ENCODE measurements at places on chromosomes 1 and 21.

GRCh38 chr1:61708953-61709907, 15.7 kb downstream of the TM2D1 start:
- no peak for DNase-seq

GRCh38 chr1:156229809-156230472, 12.0 kb upstream of the BGLAP start:
- no peak for DNase-seq

DNA sequence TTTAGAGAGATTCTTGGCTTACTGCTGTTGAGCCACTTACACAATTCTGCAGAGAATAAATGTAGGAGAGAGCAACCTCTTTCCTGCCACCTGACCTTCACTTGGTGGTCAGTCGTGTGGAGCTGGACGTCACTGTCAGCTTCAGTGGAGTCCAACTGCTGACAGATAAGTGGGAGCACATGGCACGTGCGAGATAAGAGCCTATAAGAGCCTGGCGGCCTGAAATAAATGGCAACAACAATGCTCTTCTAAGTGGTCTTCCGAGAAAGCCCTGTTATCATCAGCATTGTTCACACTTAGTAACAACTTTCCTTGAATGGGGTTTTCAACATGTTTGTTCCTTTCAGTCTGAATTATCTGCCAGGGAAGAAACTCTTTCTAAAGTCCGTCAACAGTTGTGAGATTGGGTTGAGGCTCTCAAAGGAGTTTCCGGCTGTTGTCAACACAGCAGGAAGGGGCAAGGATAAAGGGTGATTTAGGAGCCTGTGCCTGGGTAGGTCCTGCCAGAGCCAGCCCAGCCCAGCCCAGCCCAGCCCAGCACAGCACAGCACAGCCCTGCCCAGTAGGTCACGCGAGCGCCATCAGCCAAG, 57.2 kb upstream of the RUNX1 start:
- no peak for DNase-seq

GRCh38 chr1:10687251-10687651, 109.2 kb downstream of the CASZ1 start:
- no peak for DNase-seq

- DNase-seq, result no peak
Measured at GRCh38 chr1:208587110-208587509, 342.9 kb upstream of the PLXNA2 start.

- no peak for DNase-seq
Measured at GRCh38 chr1:206430031-206430983, 40.0 kb upstream of the IKBKE start.

- DNase-seq, result no peak
Measured at GRCh38 chr1:236685205-236685916, 938 bp upstream of the ACTN2 start.

GRCh38 chr1:8015036-8015808, 10.9 kb downstream of the ERRFI1 start:
- DNase-seq, result peak; percentile 32

GRCh38 chr1:119554183-119554582, 47.2 kb downstream of the HSD3B1 start:
- no peak for DNase-seq

DNA sequence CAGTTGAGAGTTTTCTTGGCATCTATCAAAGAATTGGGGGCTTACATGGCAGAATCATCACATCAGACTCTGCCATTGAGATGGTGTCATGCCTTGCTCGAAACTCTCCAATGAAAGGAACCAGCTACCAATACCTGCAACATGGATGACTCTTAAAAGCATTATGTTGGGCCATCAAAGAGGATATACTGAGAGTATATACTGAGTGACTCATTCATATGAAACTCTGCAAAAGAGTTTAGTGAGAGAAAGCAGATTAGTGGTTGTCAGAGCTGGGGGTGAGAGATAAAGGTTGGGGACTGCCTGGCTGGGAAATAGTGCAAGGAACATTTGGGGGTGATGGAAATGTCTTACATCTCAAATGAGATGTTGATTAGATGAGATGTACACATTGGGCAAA, 14.7 kb upstream of the HMGB4 start:
- no peak for DNase-seq

DNA sequence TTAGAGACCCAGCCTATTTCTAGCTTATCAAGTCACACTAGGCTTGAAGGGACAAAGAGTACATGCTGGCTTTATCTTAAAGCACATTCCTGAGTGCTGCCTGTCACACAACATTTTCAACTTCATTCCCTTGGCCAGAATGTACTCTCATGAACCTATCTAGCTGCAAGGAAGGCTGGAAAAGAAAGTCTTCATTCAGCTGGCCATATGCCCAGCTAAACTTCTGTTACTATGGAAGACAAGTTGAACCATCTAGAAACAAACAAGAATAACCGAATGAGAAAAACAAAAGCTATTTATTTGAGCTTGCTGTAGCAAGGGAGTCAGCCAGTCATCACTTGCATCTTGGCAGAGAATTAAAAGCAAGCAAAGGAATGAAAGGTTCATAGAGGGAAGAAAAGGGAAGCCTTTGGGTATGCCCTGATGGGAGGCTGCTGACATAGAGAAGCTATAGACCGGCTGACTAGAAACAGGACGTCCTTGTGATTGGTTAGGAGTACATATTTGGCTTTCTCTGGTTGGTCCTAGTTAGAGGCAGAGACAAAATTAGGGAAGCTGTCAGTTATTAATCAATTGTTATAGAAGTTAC, 108.4 kb downstream of the NEK7 start:
- no peak for DNase-seq

DNA sequence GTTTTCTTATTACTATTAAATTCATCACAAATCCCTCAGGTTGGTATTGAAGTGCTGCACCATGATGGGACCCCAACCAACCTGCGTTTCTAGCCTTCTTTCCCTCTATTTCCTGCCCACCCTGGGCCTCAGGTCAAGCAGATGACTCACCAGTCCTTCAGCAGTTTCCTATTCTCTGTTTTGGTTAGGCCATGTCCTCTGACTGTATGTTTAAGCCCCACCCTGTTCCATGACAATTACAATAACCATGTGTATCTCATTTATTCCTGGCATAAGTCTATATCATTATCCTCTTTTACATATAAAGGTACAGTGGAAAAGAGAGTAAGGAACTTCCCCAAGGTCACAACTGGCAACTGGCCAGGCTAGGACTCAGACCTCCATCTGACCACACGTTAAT, 5.3 kb upstream of the FAM78B start:
- DNase-seq, result no peak

DNA sequence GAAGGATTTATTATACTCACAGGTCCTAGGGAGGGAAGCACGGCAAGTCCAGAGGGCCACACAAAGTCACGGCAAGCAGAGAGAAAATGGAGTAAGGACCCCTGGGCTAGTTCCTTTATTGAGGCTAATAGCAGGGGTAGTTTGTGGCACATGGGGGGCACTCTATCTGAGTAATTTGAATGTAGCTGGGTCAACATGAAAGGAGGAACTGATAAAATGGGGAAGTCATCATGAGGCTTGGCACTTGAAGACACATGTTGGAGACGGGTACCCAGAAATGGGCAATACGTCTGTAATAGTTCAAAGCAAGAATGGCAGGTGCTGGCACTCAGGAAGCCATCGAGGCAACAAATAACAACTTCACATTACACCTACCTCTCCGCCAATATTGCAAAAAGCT, 1136.4 kb downstream of the MRPL39 start:
- no peak for DNase-seq

GRCh38 chr1:95085376-95085775, 12.6 kb upstream of the ALG14 start:
- no peak for DNase-seq

DNA sequence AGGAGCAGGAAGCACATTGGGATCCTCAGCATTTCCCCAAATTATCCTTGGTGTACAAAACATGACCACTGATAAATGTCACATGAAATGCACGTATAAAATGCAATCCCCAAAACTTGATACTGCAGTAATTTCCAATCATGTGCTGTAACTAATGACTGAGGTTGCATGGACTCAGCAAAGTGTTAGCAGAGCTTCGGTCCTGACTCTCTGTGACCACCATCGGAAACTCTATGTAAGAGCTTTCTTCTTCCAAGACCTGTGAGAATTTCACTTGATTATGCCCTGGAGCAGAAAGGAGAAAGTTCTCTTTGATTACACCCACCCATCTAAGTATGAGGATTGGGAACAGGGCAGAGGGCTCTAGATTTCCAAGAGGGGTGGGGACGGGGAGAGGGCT, 908 bp downstream of the CD53 start:
- no peak for DNase-seq

- DNase-seq, result no peak
Measured at GRCh38 chr1:6048179-6048867, 2.6 kb downstream of the KCNAB2 start.

- DNase-seq, result no peak
Measured at GRCh38 chr1:18091660-18092446, 15.7 kb upstream of the IGSF21 start.

- no peak for DNase-seq
Measured at GRCh38 chr1:233016798-233017197, 66.4 kb downstream of the NTPCR start.

DNA sequence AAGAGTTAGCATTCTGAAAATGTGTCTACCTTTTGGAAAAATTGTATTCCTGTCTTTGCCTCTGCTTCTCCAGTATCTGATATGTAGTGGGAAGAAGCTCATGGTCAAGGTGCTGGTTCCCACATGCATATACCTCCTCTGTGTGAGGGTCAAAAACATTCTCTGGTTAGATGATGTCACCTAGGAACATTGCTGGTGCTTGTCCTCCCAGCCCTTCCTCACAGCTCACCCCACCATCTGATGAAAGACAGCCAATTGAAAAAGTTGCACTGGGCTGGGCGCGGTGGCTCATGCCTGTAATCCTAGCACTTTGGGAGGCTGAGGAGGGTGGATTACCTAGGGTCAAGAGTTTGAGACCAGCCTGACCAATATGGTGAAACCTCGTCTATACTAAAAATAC, 154.4 kb downstream of the NR5A2 start:
- no peak for DNase-seq

- DNase-seq, result no peak
Measured at GRCh38 chr1:173421286-173421685, 55.8 kb upstream of the PRDX6 start.

- no peak for DNase-seq
Measured at GRCh38 chr1:81650776-81651175, 150.0 kb upstream of the ADGRL2 start.

DNA sequence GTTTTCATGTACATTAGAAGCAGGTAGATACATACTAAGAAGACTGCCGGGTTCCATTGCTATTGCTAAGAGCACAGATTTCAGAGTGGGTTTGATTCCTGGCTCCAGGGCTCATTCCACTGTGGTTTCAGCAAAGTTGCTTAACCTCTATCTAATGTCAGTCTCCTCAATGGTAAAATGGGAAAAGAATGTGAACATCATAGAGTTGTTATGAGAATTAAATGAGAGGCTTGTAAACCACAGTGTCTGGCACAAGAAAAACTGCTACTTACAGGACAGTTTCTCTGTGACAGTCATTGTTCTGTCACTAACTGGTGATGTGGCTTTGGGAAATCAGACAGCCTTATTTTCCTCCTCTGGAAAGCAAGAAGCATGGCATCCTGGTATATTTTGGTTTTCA, 10.7 kb upstream of the PLXNA2 start:
- DNase-seq, result no peak

DNA sequence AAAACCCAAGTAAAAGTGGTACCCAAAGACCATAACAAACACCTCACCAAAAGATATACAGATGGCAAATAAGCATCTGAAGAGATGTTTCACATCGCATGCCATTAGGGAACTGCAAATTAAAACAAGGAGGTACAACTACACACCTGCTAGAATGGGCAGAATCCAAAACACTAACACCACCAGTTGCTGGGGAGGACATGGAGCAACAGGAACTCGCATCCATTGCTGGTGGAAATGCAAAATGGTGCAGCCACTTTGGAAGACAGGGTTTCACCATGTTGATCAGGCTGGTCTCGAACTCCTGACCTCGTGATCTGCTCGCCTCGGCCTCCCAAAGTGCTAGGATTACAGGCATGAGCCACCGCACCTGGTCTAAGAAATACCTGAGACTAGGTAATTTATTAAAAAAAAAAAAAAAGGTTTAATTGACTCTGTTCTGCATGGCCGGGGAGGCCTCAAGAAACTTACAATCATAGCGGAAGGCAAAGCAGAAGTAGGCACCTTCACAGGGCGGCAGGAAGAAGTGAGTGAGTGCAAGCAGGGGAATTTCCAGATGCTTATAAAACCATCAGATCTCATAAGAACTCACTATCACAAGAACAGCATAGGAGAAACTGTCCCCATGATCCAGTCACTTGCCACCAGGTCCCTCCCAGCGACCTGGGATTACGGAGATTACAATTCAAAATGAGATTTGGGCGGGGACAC, 30.2 kb upstream of the PRSS38 start:
- no peak for DNase-seq

- DNase-seq, result no peak
Measured at GRCh38 chr1:170175041-170175440, 29.3 kb downstream of the NTMT2 start.

- DNase-seq, result no peak
Measured at GRCh38 chr1:40081871-40082270, 15.2 kb downstream of the PPT1 start.

Measured in activated T-cell treated with anti-CD3 and anti-CD28 coated beads for 4 hours (primary cell).